ENCODE measurements at places on chromosomes 4 and X.

DNA sequence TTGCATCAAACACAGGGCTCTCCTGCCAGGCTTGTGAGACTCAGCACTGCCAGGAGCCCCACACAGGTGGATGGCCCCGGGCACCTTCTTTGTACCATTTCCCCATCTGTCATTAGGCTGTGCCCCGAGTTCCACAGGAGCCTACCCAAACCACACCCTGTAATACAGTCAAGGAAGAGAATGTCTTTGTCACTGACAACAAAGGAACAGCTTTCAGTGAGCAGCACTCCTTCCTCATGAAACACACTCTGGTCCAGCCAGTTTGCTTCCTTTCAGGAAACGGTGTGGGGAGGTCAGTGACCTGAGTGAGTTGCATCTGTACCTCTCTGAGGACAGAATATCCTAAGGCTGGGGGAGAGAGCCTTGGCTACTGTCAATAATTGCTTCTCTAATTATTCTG, 53.7 kb downstream of the LNX1 start:
- ATAC-seq, result no peak

DNA sequence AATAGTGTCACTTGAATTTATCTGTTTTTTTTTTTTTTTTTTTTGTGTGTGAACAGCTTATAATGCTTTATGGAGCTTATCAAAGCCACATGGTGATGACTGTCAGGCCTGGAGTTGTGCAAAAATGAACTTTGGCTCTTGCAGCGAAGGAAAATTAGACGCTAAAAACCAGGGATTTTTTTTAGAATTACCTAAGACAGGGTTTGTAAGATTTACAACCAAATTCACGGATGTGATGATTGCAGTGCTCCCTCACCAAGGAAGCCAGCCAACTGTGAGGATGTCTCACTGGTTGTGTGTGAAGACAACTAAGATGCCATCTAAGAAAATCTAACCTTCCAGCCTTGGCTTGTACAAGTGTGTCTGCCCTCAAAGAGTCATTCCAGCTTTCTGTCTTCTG, 127.1 kb upstream of the SLC4A4 start:
- ATAC-seq, result no peak

GRCh38 chr4:147831551-147832171, 99.8 kb downstream of the ARHGAP10 start:
- ATAC-seq, result peak; percentile 79

DNA sequence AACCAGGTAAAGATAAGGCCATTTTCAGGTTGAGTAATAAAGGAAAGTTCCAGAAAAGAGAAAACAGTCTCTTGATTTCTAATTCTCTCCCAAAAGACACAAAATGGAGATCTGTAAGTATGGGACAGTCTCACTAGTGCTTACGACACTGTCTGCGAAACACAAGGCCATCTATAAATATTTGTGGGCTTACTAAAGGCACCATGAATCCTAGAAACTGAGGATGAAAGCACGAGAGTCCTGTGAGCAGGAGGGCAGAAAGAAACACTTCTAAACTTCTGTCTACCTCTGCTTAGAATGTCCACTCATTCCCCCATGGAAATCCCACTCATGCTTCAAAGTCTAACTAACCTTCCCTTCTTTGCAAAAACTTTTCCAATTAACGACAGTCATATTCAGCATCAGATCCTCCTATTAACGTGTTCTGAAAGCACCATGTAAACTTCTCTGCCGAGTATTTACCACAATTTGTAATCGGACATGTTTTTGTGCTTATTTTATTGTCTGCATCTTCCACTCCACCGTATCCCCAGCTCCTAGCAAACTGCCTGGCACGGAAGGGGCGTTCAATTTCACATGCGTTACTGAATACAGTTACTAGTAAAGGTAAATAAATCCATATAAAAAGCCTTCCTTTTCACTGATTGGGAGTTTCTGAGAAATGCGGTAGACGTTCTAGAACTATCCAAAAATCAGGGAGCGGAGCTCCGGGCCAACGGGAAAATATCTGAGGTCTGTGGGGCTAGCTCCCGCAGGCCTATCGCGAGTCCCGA, 665 bp downstream of the PSMD10 start:
- no peak for ATAC-seq

DNA sequence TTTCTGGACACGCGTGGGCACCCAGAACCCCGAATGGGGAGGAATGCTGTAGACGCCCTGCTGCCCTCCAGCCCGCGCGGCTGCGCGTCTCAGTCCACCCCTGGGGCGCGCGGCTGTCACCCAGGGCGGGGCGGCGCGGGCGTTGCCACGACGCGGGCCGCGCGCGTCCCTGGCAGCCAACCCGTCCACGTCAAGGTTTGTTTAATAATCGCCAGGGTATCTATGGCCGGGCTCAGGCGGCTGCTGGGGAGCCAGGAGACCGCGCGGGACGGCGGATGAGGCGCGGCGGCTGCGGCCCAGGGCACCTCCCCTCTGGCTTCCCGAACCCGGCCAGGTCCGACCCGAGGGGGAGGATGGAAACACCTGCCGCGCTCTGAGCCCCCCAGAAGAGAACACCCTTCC, at the start of gene SPATA18:
Gene SPATA18 (plus strand): TSS at position 92 of the 402 bp plus-strand sequence. CDS start 401 bp downstream, outside the sequence.
- ATAC-seq, result peak; percentile 61

GRCh38 chr4:7195546-7196287, 3.4 kb downstream of the SORCS2 start:
- ATAC-seq, result no peak

DNA sequence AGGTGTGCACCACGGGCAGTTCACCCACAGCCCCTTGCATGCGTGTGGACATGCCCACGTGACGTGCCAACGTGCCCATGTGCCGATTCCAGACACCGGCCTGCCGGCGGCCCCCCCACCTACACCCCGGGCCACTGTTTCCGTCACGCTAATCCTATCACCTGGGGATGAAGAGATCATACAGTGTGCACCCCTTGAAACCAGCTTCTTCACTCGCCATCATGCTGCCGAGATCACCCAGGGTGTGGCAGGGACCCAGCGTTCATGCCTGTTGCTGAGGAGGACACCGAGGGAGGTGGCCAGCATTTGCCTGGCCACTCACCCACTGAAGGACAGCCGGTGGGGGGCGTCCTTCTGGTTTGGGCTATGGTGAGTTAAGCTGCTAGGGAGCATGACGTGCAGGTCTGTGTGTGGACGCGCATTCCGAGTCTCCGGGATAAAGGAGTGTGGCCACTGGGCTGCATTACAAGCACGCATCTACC, 14.1 kb downstream of the CTBP1 start:
- no peak for ATAC-seq

- no peak for ATAC-seq
Measured at GRCh38 chr4:92334716-92335350, 31.1 kb downstream of the GRID2 start.

- no peak for ATAC-seq
Measured at GRCh38 chr4:8690216-8691150, 97.9 kb downstream of the CPZ start.

DNA sequence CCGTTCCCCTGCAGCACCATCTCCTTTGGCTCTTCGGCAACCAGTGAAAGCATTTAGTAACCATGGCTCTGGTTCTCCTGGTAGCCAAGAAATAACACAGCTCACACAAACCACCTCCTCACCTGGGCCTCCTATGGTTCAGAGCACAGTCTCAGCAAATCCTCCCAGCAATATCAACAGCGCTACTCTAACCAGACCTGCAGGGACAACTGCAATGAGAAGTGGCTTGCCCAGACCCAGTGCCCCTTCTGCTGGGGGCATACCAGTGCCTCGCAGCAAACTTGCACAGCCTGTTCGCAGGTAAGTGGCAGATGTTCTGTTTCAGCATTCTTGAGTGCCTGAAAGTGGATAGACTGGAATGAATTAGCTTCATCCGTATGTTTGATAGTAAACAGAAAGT, 63.0 kb upstream of the SLC10A4 start:
- ATAC-seq, result no peak

- ATAC-seq, result peak; percentile 85
Measured at GRCh38 chr4:174604198-174604597, 81.9 kb upstream of the HPGD start.

GRCh38 chr4:48138936-48139335, 4.9 kb upstream of the TXK start:
- ATAC-seq, result no peak

- no peak for ATAC-seq
Measured at GRCh38 chr4:104117776-104118175, 376.9 kb downstream of the CXXC4 start.

DNA sequence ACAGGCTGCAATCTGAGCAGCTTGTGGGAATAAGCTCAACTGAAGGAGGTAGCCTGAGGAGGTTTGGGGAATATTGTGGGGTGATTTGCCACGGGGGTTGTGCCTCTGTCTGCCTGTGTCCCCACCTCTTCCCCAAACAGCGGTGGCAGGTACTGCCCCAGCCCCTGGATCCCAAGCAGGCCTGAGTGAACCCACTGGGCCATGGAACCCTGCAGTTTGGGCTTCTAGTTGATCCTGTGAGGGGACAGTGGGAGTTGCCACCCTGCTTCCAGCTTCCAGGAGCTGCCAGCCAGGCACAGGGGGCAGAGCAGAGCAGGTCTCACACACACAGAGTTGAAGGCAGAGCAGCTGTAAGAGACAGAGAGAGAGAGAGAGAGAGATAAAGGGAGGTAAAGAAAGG, 97.4 kb downstream of the PJA1 start:
- no peak for ATAC-seq

- ATAC-seq, result peak; percentile 68
Measured at GRCh38 chr4:37873386-37873785, 17.5 kb upstream of the TBC1D1 start.

DNA sequence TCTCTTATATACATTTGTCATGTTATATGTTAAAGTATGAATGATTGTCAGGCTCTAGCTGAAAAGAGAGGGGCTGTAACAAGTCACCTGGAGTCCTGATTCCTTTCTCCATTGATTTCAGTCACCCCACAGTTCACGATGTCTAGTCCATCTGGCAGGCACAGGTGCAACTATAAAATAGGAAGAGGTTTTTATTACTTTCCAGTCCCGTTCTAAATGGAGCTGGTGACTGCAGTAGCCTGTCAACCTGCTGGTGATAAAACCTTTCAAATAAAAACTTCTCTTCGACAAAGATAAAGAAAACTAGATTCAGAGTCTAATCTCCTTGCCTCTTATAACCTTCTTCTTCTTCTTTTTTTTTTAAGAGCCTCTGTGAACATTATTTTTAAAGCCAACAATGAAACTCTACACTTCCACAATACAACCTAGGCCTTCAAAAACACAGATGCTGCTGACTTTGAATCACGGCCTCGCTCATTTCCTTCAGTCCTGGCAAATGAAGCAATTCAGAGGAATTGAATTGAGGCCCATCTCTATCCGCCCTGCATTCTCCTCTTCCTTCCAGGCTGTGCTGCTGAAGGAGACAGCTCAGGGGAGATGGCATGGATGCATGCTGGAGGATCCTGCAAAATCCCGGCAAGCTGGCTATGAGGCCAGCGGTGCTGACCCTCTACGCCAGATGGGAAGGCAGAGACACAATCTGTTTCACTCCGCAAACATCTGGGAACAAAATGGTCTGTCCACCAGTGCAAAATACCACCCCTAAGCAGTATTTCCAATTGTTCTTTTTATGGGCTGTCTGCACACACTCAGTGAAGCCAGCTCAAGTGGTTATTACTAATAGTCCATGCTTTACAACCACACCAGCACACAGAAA, 27.3 kb upstream of the CDKN2AIP start:
- peak; percentile 59 for ATAC-seq

DNA sequence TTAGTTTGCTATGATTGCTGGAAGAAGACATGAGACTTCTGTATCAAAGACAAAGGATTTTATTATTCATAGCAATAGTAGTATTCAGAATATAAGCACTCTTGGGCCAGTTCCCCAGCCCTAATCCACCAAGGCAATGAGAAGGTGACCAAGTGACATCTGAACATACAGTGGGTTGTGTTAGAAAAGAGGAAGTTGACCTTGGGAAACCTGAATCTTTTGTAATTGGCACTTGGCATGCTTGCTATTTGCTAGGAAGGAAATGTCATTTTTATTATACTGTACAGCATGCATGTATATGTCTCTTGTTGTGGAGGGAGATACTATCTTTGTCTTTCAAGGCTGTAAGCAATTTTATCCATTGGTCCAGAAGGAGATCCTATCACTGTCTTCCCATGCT, 216.1 kb upstream of the FAT1 start:
- ATAC-seq, result no peak

DNA sequence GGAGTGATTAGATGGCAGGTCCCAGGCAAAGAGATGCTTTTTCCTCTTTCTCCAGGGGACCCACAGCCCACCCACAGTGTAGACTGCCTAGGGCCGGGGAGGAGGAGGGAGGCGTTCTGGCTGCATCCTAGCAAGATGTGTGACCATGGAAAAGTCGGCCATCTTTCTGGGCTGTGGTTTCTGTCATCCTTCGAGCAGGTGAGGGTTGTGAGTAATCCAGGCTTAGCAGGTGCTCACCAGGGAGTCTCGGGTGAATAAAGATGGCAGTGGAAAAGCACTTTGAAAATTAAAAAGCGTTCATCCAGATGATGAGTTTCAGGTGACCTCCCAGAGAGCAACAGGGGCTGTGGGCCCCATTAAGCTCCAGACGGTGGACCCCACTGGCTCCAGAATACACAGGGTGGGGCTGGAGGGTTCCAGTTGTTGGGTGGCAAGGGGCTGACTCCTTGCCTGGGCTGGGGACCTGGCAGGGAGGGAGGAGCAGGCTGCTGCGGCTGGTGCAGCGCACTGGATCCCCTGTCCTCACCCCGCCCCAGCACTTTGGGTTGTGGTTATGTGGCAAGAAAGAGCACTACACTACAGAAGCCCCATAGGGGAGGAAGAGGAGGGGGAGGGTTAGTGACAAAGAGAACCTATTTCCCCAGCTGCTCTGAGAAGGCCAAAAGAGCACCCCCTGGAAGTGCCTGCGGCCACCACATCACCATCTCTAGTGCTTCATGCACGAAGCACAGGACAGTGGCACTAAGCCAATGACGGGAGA, 23.7 kb downstream of the ELF4 start:
- ATAC-seq, result no peak

DNA sequence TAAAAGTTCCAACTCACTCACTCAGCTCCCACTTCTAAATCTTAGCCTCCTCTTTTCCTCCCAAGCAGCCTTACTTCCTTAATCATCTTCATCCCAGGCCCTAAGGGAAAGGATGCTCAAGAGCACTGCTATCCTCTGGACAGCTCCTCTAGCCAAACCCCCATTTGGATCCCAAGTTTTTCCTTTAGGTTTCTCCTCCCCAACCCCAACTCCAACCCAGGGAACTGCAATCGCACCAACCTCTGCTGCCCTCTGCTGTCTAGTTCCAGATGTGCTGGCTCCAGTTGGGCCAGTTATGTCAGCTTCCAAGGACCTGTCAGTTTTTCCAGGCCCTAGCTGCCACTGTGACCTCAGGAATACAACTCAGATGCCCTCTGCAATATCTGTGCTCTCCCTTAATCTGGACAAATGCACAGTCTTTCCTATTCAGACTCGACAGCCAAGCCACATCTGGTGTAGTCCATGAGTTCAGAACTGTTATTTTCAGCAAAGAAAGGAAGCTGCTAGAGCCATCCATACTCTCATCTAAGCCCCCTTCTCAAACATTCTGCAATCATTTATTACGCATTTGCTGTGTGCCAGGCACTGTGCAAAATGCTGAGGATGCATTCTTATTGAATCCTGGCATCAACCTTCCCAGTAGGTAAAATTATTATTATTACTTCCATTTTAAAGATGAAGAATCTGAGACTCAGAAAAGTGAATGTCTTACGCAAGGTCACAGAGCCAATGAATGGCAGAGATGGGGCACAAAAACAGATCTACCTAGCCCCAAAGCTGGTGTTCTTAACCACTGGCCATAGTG, 12.3 kb upstream of the XPNPEP2 start:
- peak; percentile 59 for ATAC-seq
